ENCODE measurements at places on chromosomes 2 and 18.

GRCh38 chr2:203678971-203679370 is 27.5 kb upstream of the CD28 start:
- DNase-seq: no peak

DNA sequence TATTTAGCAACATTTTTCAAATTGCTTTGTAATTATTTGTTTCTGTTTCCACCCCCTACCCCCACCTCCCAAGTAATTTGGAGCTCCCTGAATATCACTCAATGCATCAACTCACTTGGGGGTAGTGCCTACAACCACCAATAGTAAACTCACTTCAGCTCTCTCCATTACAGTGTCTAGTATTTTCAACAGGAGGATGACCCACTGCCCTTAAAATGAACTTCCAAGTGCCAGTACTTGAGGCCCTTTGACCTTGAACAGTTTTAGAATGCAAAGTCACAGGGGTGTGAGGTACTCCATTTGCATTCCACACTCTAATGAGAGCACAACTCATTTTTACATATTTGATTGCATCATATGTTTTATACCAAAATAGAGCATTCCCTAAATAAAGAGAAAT is 523.0 kb downstream of the ERBB4 start:
- no peak for DNase-seq

GRCh38 chr18:72848503-72849237 is 19.1 kb downstream of the NETO1 start:
- DNase-seq: no peak

DNA sequence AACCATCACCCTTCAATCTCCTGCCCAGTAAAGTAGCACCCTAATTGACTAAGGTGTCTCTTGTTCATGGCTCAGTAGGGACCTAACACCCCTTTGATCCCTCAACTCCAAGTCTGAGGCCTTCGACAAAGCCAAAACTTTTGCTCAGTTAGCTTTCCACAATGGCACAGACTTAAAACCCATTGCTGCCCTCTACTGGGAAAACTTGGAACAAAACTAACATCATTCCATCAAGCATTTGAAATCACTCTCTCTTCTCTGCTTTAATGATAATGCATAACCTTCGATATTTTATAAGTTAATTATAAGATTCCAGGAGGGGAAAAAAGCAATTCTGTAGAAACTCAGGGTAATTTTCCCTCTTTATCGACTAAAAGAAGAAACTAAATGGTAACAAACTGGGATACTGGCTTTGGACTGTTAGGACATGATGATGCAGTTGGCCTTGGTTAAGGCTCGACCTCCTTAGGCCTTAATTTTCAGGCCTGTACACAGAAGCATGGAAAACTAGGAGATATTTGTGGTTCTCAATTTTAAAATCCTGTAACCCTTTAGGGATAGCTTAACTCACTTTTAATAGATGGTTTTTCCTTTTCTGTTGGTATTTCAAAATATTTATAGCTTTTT is 127.8 kb downstream of the STK39 start:
- DNase-seq: peak; percentile 14

- no peak for DNase-seq
These were observed 8.8 kb upstream of the EXOC6B start for GRCh38 chr2:72834596-72834995.

DNA sequence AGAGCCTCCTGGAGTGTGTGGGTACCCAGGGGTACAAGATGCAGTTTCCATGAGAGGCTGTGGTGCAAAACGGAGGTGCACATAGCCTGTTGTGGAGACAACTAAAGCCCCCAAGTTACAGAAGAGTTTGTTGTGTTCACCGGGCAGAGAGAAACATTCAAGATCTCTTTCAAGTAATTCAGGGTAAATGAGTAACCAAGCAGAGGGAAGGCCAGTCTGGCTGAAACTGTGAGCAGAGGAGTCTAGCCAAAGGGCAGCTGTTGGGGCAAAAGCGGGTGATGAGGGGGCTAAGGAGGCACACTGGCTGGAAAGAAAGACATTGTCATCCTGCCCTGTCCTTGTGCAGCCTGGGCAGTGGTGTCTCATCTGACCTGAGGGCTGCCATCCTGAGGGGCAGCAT is 52.0 kb downstream of the CXCR4 start:
- no peak for DNase-seq

GRCh38 chr2:36376319-36376765 is 20.8 kb downstream of the CRIM1 start:
- DNase-seq: no peak

GRCh38 chr2:219281588-219281987 is 2.4 kb downstream of the DNAJB2 start:
- DNase-seq: no peak

GRCh38 chr2:186639939-186640338 is 50.1 kb downstream of the ITGAV start:
- DNase-seq: no peak

GRCh38 chr2:27078267-27079194 is at the start of gene EMILIN1:
TSS of gene EMILIN1 (plus strand) at chr2:27078615. CDS start at chr2:27079066, 451 bp downstream.
- peak; percentile 83 for DNase-seq

DNA sequence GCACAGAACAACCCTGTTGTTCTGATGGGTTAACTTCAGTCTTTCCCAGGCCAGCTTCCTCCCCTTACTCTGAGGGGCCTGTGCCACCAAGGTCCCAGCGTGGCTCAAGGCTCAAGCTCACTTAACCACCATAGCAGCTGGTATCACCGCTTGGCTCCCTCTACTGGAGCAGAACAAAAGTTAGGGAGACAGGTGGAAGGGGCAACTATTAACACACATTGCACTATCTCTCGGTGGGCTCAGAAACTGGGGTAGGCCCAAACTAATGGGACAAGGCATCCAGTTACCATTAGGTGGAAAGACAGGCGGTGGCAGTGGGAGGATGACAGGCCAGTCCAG is 88.7 kb upstream of the ATL2 start:
- no peak for DNase-seq

- no peak for DNase-seq
These were observed 6.3 kb downstream of the MYO7B start for GRCh38 chr2:127541809-127542208.

DNA sequence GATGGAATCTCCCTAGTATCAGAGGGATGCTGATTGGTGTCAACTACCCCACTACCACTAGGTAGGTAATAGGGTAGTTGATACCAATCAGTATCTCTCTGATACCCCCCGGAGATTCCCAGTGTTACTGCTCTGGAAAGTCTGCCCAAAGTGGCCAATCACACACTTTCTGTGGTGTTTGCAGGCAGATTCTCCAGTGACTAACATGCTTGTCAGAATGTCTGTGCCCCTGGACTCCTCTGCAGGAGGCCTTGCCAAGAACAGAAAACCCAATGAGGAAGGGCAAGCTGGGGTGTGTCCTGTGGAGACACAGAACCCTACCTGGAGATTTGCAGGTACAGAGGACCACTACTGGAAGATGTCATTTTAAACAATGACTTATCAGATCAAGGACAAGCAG is 135.1 kb downstream of the RIT2 start:
- no peak for DNase-seq

DNA sequence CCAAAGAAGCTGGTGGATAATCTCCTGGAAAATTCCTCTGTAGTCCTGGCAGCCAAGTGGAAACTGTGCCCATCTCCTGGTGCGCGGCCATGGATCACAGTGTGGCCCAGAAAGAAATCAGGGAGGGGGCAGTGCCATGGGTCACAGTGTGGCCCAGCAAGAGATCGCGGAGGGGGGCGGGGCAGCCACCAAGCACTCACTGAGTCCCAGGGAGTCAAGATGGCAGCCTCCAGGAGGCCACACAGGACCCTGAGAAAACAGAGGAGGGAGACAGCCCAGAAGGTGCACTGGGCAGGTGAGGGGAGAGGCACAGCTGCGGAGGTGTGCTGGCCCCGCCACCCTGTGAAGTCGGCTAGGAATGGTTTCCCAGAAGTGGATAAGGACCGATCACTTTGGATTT is 8.1 kb upstream of the ATP6V1B1 start:
- DNase-seq: no peak

- DNase-seq: no peak
These were observed 9.3 kb downstream of the GPN1 start for GRCh38 chr2:27638037-27638637.

DNA sequence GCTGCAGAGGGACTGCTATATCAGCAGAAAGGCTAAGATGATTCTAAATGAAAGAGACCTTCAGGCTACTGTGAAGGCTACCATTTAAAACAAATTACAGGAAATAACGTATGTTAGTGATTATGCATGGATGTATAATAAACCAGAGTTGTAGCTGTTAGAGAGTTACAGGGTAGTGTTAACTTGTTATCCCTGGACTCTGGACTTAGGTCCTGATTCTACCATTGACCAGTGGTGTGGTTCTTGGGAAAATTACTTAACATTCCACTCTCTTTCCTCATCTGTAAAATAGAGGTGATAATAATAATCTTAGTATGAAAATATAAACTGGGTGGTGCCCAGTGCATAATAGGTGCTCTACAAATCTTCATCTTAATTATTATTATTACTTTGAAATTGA is 22.2 kb downstream of the LAMA3 start:
- no peak for DNase-seq

Measured in AG04449 (cell line).